ENCODE measurements at places on chromosomes 12 and 14.
A peak's percentile ranks its signal among the peaks of the same experiment; 100 is the strongest.

DNA sequence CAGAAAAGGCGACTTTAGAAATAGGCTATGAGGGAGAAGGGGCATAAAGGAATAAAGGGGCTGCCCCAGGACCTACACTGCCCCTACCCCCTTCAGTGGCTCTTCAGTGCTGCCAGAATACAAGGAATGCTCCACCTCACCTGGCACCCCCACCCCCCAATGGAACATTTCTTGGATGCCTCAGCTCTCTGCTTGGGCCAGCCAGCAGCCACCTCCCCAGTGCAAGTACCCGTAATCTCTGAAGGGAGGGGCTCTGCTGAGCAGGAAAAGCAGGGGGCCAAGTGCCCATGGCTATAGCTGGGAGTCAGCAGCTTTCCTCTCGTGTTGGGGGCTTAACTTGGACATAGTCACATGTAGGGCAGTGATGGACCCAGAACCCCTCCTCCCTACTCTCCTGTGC is 33.3 kb downstream of the BAZ2A start:
- no peak for DNase-seq

DNA sequence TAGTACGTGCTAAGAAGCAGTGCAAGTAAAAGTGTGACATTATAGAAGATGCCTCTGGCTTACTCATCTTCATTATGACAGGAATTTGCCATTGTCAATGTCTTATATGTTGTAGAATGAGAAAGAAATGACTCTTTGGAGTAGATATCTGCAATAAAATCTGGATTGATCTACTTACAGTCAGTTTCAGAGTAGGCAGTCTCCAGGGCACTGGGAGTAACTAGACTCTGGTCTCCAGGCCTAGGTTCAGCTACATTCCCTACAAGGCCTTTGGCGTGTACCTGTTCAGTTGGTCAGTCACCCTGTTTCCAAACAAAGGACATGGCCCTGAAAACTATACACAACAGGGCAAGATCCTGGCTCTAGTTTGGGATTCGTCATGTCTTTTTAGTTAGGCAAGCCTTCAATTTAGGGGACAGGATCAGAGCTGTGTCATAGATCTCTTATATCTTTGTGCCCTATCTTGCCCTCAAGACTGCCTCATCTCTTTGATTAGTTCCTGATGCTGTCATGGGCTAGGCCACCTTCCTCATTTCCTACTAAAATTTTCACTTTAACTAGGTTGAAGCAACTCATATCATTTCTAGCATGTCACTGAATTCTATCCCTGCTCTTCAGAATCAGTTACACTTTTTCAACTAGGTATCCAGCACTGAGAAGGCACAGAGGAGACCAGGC is 410.0 kb downstream of the RAD51B start:
- DNase-seq: no peak

DNA sequence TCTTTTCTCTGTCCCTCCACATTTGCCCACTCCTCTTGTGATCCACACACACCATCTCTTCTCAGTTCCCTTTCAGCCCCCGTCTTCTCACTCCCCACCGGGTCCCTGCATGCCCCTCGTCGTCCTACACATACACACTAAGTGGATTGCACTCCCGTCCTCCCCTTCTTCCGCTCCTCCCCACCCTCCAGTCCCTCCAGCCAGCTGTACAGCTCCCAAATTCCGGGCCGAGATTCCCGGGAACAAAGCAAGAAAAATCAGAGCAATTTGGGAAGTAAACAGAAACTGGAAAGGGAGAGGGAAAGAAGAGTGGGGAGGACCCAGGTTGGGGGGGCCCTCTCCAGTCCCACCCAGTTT is 282 bp upstream of the IGFBP6 start:
- no peak for DNase-seq

- no peak for DNase-seq
Observed at GRCh38 chr14:40219032-40219431, 786.8 kb upstream of the FBXO33 start.

DNA sequence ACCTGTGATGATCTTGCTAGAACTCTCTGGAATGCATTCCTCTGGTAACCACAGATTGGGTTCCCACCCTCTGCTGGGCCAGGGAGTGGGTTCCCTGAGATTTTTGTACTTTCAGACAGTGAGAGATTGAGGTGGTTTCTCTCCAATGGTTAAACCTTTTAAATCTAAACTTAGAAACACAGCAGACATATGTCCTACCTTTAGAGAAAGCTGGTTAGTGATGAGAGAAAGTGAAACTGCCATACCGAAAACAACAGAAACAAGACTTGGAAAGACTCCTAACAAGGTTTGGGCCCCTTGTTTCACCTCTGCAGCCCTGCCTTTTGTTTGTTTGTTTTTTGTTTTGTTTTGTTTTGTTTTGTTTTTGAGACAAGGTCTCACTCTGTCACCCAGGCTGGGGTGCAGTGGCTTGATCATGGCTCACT is 9.7 kb upstream of the SGPP1 start:
- DNase-seq: no peak

GRCh38 chr12:131369094-131369845 is 341.6 kb upstream of the SFSWAP start:
- DNase-seq: no peak

DNA sequence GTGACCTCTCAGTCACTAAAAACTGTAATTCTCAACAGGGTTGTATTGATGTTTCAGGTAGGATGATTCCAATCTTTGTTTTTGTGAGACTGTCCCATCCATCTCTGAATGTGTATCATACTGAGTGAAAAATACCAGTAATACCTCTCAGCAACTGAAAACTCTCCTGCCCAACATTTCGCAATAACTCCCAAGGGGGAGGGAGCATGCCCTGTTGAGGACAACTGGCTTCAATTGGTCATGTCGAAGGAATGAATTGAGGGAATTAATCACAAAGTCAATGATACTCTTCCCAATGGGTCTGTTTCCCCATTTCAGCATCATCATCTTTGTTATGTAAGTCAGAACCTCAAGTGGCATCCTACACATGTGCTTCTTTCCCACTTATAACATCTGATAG is 102.4 kb upstream of the E2F7 start:
- no peak for DNase-seq

- DNase-seq: no peak
Observed at GRCh38 chr14:24011051-24011450, 22.3 kb downstream of the DHRS4L2 start.

- DNase-seq: no peak
Observed at GRCh38 chr14:91346838-91347173, 70.8 kb downstream of the CCDC88C start.

DNA sequence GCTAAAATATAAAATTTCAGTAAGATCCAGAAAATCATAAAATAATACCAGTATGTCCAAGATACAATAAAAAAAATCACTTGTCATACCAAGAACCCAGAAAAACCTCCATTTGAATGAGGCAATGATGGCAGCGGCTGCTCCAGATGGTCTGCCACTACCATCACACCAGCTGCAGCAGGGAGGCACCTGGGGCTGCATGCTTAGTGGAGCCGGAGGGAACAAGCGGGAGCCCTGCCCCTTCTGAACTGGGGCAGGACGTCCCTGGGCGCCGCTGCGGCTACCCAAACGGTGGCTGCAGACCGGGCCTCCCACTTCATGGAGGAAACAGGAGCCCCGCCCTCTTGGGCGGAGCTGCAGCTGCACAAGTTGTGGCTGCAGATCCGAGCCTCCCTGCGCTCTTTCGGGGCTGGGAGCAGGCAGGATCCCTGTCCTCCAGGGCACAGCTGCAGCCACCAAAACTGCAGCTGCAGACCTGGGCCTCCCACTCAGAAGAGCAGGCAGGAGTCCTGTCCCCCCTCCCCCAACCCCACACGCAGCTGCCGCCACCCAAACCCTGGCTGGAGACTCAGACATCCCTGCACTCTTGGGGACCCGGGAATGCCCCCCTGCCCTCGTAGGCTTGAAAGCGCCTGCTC is 36.1 kb upstream of the OR5AU1 start:
- DNase-seq: peak; percentile 72

GRCh38 chr12:78189656-78190055 is 359.0 kb downstream of the NAV3 start:
- DNase-seq: no peak

DNA sequence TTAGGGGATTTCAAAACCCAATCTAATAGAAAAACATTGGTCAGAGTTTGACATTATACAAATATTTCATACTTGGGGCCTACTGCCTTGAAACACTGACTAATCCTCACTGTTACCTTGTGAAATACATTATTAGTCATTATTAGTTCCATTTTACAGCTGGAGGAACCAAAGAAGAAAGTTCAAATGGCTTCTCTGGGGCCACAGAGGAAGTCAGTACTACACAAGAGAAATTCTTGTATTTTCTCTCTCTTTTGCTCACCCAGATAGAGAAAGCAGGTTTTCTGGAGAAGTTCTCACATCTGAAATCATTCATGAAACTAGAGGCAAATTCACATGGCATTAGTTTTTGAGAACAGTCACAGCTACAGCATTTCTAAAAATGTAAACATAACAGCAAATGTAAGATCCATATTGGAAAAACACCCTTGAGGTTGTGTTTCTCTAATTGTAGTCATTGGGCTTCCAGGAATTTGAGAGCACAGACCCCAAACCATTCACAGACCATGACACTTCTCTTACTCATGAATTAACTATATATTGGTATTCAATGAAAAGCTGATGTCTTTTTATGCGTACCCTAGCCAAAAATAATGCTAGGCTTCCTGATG is 83.0 kb downstream of the LLPH start:
- DNase-seq: no peak

DNA sequence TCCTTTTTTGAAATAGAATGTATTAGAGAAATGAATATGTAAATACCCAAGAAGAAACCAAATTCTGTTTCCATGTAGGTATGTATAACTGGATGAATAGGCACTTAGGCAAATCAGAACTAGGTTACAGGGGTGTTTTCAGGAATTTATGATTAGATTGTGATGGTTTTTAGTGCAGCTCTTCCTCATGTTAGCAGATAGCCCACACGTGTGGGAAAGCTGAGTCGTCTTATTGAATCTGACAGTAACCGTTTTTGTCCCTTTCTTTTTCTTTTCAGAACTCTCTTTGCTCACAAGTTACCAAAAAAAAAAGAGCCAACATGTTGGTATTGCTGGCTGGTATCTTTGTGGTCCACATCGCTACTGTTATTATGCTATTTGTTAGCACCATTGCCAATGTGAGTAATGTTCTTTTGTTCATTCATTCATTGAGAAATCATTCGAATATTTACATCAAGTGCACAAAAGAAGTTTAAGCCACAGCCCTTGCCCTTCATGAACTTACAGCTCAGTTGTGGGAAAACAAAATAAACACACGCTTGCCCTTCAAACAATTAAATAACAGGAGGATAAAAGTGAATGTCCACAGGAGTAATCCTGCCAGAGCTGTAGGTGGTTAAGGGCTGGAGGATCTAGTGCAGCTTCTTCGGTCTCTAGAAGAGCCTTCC is 14.8 kb downstream of the EMP1 start:
- no peak for DNase-seq

DNA sequence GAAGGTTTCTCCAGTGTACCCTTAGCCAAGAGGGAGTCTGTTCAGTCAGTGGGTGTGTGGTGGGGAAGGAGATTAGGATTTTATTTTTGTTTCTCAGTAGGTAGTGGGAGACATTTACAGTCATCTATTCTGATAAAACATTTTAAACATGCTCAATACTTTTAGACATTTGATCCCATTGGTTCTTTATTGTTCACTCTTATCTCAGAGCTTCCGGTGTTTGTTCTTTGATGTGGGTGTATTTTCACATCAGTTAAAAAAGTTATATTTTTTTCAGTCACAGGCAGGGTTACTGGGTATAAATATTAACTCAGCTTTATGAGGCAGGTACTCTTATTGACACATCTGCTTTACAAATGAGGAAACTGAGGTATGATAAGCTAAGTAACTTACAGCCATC is 43.3 kb upstream of the LRRK2 start:
- DNase-seq: no peak

DNA sequence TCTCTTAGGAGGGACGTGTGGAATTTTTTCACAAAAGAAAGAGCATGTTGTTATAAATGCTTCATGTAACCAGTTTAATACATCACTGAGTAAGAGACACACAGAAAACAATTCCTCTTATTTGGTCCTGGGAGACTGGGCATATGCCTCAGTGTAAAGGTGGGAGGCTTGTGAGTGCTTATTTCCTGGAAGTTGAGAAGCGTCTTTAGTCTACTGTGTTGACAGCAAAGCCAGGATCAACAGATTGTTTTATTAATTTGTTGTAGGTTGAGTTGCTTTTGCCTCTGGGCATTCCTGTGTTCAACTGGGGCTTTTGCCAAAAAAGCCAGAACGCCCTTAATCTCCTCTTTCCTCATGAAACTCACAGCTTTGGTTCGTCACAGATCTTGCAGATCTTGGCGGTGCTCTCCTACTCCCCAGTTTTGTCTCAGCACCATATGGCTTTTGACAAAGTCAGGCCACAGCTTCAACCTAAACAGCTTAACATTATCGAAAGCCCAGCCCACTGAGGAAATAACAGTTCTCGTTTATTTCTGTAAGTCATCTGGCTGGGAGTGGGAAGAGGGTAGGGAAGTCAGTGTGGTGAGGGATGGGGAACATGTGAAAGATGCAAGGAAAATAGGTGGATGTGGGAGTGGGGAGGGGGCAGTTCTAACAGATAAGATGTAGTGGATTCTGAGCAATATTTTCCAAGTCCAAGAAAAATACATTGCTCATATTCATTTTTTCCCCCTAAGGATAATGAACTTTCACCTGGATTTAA is 227.2 kb downstream of the DACT1 start:
- no peak for DNase-seq

GRCh38 chr12:74129702-74130101 is 407.9 kb upstream of the ATXN7L3B start:
- DNase-seq: no peak

DNA sequence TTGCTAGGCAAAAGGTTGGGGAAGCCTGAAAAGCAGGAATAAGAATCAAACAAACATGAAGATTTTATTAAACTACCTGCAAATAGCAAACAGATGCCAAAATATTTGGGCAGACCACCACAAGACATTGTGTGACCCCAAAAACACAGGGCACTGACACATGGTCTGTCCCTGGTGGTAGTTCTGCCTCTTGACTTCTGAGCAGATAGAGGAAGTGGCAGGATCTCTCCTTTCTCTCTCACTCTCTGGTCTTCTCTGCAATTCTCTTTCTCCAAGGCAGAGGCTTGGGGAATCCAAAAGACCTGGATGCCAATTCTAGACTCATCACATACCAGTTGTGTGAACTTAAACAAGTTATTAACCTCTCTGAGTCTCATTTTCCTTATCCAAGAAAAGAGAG is 4.3 kb upstream of the PTGDR start:
- no peak for DNase-seq

- no peak for DNase-seq
Observed at GRCh38 chr12:10957741-10958140, 18.7 kb upstream of the TAS2R14 start.

GRCh38 chr12:10190558-10191388 is 11.9 kb downstream of the TMEM52B start:
- peak; percentile 6 for DNase-seq

DNA sequence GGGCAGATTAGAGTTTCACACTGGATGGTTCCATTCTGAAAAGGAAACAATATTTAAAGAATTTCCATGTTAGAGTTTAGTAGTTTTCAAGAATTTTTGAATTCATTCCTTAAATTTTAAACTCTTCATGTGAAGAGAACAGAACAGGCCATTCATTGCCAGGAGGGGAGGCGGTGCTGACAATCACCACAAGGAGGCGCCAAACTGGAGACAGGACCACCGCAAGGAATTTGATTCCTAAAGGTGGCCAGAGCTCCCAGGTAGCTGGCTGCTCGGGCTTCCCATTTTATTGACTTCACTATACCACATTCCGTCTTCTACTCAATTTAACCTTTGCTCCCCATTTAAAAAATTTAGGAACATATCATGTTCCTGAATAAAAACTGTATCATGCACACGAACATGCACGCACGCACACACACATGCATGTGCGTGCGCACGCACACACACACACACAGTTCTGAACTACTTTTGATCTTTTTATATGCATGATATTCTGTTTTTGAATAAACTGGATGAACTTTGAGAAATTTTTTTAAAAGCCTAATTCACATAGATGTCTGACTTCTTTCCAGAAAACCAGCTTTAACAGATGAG is 101.2 kb downstream of the NELL2 start:
- peak; percentile 19 for DNase-seq

All from NCI-H2081 (cell line).